Stimulated activated memory B cell treated with anti-CD40 and anti-IgM and Interleukin-4, amounts not matched to agents 10 μg/mL and 1 μg/mL and 100 μg/mL, for 72 hours (primary cell): ENCODE measurements at places on chromosomes 4 and X.

DNA sequence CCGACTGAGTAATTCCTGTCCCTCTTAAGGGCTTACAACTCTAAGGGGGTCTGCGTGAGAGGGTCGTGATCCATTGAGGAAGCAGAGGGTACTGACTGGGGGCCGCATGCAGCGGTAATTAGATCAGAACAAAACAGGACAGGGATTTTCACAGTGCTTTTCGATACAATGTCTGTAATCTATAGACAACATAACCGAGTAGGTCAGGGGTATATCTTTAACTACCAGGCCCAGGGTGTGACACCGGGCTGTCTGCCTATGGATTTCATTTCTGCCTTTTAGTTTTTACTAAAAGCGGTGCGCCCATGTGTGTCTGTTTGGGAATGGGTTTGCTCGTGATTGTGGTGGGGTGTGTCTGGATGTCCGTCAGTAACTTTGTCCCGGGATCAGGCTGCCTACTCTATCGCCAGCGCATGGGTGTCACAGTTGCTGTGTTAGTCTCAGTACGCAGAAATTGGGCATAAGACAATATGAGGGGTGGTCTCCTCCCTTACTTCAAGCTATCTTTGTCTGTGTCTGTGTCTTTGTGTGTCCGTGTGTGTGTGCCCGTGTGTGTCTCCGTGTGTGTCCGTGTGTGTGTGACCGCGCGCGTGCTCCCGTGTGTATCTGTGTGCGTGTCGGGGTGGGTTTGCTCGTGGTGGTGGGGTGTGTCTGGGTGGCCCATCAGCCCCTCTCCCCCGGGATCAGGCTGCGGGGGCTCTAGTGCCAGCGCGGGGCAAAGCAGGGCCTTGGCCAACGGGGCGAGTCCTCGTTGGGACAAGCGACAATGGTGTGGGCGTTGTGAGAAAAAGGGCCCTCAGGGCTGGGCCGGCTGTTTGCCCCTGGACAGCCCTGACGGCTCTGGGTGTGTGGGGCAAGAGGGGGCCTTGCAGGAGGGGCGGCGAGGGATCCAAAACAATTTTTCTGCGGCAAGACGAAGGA lies 10.4 kb downstream of the FRG2 start:
- no peak for ATAC-seq

- ATAC-seq = no peak
Observed at GRCh38 chr4:124953486-124953885, 241.0 kb upstream of the ANKRD50 start.

DNA sequence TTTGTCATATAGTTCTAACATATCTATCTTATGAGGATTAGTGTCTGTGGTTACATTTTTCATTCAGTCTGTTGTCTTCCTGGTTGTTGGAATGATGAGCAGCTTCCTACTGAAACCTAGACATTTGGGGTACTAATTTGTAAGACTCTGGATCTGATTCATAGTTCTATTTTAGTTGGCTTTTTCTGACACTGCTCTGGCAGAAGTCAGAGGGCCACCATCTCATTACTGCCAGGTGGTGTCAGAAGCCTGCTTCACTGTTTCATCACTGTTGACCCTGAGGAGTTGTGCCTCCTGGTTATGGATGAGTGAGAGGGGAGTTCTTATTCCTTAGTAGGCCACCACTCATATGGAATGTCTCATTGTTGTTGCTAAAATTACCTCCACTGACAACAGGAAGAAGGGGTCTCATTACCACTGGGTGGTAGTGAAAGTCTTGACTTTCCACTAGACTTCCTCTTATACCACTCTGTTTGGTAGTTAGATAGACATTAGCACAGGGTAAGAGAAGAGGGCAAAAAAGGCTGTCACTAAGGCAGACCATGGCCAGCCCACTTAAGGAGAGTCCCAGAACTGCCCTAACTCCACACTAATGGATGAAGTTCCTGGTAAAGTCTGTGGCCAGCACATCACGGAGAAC lies 395.2 kb downstream of the SPOCK3 start:
- peak; percentile 74 for ATAC-seq

DNA sequence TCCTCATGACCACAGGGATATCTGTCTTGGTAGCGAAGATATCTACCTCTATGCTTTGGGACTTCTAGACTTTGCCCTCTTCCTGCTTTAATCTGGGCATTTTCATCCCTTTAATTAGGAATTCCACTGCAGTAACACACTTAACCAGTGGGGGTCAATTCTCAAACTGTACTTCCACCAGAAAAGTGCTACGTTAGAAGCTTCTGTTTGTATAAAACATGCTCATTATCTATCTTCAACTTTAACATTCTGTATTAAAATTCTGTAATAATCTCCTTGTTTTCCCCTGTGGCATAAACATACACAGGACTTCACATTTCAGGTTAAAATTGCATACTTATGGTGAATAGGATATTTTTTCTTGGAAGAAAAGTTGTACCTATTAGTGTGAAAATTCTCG lies 105.6 kb downstream of the AMMECR1 start:
- ATAC-seq = no peak

DNA sequence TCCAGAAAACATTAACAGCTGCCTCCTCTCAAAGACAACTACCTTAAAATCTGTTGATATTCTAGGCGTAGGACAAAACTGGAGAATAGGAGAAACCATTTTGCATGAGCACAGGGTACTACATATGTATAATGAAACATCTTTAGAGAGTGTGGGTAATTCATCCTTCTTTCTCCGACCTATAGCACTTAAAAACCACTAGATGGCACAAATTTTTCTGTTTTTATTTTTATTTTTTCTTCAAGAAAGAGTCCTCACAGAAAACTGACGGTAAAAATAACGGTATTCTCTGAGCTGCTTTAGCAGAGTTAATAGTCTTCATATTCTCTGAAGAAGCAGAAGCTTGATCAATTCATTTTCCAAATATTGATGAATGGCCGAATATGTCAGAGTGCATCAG lies 14.6 kb downstream of the SMIM31 start:
- no peak for ATAC-seq

GRCh38 chr4:156962528-156962974 lies 9.0 kb downstream of the PDGFC start:
- ATAC-seq = no peak

DNA sequence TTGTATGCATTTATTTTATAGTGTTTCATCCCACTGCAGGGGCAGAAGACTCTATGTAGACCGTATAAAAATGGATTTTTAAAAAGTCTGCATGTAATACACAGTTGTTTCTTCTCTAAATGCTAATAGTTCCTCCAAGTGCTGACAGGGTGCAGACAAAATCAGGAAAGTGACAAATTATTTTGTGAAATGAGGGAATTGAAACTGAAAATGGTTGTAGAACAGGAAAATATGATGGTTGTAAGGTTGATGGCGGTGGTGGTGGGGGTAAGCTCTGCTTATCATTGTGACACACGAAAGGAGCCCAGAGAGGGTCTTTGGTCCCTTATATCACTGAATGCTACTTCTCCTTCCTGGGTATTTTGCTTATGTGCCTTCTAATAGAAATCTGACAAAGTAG lies 4.3 kb downstream of the IL15 start:
- no peak for ATAC-seq

DNA sequence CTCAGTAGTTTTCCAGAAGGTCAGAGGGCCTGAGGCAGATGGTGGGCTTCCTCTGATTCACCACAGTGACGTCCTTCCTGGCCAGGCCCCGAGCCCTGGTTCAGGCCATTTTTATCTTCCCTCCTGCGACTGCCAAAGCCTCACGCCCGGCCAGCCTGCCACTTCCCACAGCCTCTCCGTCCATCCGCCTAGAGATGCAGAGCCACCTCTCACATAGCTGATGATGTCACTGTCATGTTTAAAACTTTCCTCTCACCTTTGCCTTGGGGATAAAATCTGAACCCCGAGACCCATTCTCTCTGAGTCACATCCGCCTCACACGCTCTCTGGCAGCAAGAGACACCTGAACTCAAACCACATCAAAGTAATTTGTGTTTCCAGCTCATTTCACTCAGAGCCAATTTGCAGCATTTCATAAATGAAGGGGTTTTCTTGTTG lies 175.3 kb downstream of the QDPR start:
- ATAC-seq = peak; percentile 55

GRCh38 chr4:20532871-20533870 lies 167.1 kb upstream of the PACRGL start:
- no peak for ATAC-seq

DNA sequence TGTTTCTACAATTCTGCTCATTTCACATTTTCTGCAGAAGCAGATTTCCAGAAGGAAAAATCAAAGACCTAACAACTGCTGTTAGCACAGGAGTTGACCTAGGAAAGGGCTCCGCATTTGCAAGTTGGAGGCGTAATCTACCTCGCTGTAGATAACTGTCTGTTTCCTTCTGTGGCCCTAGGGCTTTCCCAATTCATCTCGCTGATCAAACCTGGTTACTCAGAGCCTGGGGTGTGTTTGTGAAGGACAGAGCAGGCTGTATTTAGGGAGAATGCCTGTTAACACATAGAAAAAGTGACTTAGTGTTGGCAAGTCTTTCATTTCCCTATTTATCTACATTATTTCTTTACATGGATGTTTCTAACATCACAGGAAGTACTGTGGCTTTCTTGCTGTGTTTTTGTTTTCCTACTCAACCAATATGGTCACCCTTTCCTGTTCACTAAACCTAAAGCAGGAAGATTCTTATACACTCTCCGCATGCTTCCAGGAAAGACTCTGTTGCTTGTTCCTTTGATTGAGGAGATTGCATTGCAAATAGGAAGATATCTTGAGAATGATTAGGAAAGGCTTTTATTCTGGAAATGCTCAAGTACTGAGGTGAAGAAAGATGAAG lies 40.5 kb downstream of the AGA start:
- ATAC-seq = no peak

DNA sequence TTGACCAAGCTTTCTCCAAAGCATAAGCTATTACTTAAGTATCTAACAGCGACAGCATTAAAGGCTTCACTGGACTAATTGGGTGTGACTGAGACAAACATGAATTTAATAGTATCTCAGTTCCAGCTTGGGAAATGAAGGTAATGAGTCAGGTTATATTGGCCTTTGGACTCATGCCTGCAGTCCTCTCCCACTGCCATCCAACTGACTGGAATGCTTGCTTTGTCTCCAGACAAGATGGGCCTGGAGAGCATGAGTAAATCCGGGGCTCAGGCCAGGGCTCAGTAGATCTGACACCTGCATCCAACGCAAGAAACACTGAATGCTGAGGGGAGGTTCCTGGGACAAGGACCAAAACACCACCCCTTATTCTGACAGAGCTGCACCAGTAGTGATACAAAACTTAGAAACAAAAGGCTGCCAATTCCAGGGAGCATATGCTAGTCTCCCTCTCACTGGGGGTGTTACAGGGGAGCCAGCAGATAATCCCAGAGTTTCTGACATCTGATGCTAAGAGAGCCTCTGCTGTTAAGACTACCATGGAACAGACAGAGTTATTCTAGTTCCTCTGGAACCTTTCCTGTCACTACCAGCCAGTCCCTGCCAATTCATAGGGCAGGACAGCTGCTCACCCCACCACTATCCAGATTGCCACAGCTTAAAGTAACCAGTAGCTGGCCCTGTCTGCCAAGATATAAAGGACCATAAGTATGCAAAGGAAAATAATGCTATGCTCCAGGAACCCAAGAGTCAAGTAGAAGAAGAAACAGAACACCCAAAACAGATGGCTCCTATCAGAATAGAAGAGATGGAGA lies 293.8 kb downstream of the IQCM start:
- ATAC-seq = peak; percentile 24

- no peak for ATAC-seq
Observed at GRCh38 chr4:57144466-57144865, 34.3 kb upstream of the IGFBP7 start.

GRCh38 chrX:50718776-50719175 lies 95.2 kb downstream of the SHROOM4 start:
- no peak for ATAC-seq

DNA sequence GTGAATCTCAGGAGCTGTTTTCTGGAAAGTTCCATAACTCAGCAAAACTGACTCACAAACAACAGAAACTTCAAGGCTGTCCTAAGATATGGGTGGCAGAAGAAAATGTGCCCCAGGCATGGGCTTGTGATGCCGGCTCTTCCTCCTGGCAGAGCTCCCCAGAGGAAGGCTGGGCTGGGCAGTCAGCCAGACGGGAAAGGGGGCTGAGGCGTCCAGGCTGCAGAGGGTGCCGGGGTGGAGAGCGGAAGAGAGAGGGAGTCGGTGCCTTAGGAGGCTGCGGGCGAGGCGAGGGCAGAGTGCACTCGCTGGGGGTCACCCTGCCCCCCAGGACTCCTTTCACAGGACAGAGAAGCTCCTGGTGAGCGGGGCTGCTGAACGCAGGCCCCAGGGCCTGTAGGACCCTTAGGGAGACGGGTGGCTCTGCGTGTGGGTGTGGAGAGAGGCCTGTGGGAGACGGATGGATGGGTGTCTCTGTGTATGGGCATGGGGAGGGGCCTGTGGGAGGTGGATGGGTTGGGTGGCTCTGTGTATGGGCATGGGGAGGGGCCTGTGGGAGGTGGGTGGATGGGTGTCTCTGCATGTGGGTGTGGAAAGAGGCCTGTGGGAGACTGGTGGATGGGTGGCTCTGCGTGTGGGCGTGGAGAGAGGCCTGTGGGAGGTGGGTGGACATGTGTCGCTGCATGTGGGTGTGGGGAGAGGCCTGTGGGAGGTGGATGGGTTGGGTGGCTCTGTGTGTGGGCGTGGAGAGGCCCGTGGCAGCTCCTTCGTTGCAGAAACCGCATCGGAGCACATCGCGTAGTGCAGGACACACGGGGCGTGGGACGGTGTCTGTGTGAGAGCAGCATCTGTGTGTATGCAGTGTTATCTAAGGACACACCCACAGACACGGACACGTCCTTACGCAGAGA lies 15.9 kb downstream of the PCGF3 start:
- ATAC-seq = no peak

DNA sequence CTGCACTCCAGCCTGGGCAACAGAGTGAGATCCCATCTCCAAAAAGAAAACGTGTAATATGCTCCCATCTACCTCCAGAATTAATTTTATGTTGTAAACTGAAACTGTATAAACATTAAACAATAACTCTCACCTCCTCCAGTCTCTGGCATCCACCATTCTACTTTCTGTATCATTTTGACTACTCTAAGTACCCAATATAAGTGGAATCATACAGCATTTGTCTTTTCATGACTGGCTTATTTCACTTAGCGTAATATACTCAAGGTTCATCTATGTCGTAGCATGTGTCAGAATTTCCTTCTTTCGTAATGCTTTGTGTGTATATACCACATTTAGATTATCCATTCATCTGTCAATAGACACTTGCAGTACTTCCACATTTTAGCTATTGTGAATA lies 20.6 kb downstream of the F8 start:
- no peak for ATAC-seq

DNA sequence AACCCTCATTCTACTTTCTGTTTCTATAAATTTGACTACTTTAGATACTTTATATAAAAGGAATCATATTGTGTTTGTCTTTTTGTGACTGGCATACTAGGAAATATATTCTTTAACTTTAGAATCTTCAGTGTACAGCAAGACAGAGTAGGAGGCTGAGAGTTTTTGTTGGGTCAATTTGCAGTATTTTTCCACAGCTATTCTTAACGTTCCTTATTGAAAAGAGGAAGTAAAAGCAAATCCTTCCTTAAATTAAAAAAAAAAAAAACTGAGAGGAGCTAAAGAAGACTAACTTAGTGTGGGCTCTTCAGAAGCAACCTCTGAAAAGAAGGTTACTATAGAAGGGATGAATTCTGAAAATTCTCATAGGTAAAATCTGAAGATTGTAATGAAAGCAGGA lies 1194.6 kb downstream of the ADGRL3 start:
- ATAC-seq = no peak
